ENCODE measurements at places on chromosomes 1 and 21.

GRCh38 chr1:166947398-166948043 lies 27.8 kb downstream of the ILDR2 start:
- peak; percentile 33 for DNase-seq

- DNase-seq = no peak
Observed at GRCh38 chr21:24852610-24853195, 754.6 kb downstream of the MRPL39 start.

GRCh38 chr1:107683191-107683657 lies 281.8 kb downstream of the VAV3 start:
- DNase-seq = no peak

GRCh38 chr1:200880212-200880611 lies 7.4 kb downstream of the GPR25 start:
- no peak for DNase-seq

DNA sequence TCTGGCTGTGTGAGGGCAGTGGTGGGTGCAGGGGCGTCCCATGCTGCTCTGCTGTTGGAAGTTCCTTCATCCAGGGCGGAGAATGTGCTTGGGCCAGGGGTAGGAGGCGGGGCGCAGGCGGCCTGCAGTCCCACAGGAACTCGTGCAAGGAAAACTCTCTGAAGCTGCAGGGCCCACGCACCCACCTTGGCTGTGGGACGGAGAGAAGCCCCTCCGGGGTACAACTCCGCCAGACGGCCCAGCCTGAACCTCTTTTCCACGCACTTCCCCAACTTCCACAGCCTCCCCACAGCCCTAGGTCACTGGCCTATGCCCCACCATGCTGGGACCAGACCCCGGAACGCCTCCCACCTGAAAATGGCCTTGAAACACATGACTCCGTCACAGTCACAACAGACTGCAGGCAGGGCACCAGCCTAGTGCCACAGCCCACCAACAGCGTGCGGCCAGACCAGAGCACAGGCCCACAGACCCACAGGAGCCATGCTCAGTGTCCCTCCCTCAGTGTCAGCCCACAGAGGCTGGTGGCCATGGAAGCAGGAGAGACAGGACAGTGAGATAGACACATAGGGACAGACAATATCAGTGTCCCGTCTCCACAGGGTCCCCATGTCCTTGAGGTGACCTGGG lies 47.8 kb downstream of the WNT9A start:
- DNase-seq = no peak

- DNase-seq = no peak
Observed at GRCh38 chr21:33608559-33608958, 20.1 kb upstream of the DONSON start.

GRCh38 chr1:231982871-231983587 lies 356.4 kb downstream of the DISC1 start:
- no peak for DNase-seq

- DNase-seq = no peak
Observed at GRCh38 chr1:117235863-117236465, 25.2 kb upstream of the VTCN1 start.

DNA sequence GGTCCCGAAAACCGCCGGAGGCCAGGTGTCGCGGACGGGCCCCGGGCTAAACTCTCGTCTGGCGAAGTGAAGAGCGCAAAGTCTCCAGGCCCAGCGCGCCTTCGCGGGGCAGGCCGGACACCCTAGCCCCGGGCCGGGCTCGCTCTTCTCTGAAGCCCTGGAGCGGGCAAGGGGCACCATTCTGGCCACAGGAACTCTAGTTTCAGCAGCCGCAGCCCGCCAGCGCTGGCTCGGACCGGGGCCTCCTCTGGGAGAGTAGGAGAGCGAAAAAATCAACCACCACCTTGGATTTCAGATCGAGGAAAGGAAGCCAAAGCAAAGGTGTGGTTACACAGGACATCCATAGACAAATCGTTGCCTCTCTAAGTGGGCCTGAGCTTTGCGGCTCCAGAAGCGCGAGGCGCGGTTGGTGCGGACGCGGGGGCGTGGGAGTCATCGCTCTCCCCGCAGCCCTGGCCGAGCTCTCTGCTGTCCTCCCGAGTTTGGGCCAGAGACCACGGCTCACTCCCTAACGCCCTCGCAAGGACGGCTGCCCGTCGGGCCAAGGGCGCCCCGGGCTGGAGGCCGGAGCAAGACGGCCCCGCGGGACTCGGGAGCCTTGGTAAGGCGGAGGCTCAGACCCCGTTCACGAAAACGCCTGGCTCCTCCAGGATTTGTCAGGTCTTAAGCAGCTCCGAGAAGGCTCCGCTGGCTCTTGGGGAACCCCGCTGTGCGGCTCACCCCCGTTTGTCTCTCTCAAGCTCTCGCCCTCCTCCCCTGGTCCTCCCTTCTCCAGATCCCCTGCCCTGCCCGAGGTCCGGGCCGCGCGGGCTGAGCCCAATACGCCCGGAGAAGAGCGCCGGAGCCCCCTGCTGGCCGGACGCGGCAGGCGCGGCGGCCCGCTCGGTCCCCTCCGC lies 132.9 kb upstream of the DPYD start:
- DNase-seq = no peak

DNA sequence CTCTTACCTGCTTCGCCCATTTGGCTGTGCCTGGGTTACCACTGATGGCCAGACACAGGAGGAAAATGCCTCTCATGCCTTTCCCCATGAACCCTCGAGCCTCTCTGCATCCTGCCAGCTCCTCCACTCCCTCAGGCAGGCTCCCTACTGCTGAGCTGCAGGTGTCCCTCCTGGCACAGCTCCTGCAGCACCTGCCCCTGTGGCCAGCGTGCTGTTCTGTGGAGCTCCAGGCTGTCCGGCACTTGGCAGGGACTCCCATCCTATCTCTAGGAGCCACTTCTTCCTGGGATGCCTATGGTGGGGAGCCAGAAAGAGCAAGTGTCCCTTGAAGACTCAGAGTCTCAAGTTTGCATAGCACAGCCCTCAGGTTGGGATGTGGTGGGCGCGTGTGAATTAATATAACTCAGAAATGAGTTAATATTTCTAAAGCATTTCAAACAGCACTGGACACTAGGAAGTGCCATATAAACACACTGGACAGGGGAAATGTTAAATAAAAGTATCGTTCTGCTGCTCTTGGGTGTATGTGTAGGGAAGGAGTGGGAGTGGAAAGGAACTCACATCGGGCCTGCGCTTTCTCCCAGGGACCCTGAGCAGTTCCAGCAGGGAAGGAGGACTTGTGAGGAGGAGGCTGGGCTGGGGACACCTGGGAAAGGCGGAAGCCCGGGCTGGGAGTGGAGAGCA lies 2.7 kb downstream of the LRRC71 start:
- no peak for DNase-seq

DNA sequence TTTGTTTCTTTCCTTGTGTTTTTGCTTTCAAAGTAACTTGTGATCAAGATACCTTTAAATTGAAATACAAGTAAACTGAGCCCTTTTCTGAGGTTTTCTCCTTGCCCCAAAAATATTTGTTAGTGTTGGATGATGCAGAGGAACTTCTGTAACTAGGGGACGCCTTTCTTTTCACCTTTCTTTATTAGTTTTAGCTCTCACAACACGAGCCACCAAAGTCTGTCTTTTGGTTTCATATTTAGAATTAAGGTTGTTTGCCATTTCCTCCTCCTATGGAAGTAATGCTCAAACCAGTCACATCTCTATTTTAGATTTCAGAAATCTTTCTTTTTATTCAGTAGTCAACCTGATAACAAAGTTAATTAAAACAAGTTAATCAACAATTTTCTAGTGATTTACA lies 120.8 kb downstream of the ZP4 start:
- DNase-seq = no peak

- DNase-seq = no peak
Observed at GRCh38 chr1:44565259-44565750, 109.0 kb downstream of the TMEM53 start.

DNA sequence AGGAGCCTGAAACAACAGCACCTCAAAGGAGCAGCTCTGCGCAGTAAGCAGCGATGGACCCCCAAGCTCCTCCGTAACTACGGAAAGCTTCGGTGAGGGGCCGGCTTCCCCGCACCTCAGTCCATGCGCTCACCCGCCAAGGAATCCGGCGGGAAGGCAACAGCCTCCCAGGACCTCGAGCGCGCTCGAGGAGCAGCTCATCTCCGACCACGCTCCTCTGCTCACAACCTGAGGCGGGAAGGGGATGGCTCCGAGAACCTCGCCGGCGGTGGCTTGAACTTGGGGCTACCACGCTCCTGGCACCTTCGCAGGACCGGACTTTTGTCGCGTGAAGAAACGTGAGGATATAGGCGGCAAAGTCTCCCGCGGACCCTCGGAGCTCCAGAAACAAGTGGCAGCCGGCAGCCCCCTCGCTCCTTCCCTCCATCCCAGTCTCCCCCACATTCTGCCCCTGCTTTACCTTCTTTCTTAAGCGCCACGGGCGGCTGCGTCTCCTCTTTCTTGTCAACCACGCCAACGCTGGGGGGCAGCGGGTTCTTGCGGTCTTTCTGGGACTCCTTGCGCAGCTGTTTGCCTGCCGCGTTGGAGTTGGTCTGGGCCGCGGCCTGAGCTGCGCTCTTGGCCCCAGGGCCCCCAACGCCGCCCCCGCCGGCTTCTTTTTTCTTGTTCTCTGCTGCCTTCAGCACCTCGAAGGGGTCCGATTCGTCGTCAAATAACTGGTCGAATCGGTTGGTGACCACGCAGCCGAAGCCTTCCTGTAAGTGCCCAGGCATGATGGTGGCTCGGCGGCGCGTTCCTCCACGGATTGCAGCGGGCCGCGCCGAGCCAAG lies 459 bp downstream of the SERBP1 start:
- DNase-seq = no peak

DNA sequence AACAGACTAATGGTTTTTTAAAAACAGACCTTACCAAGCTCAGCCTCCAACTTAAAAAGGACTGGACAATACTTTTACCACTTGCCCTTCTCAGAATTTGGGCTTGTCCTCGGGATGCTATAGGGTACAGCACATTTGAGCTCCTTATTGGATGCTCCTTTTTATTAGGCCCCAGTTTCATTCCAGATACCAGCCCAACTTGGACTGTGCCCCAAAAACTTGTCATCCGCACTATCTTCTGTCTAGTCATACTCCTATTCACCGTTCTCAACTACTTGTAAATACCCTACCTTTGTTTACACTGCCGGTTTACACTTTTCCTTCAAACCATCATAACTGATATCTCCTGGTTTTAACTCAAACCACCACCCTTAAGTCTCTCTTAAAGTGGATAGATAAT lies 17.9 kb upstream of the ANKRD13C start:
- no peak for DNase-seq

GRCh38 chr1:93253516-93253915 lies 73.0 kb downstream of the CCDC18 start:
- no peak for DNase-seq

- DNase-seq = no peak
Observed at GRCh38 chr1:242088875-242089274, 90.0 kb upstream of the MAP1LC3C start.

DNA sequence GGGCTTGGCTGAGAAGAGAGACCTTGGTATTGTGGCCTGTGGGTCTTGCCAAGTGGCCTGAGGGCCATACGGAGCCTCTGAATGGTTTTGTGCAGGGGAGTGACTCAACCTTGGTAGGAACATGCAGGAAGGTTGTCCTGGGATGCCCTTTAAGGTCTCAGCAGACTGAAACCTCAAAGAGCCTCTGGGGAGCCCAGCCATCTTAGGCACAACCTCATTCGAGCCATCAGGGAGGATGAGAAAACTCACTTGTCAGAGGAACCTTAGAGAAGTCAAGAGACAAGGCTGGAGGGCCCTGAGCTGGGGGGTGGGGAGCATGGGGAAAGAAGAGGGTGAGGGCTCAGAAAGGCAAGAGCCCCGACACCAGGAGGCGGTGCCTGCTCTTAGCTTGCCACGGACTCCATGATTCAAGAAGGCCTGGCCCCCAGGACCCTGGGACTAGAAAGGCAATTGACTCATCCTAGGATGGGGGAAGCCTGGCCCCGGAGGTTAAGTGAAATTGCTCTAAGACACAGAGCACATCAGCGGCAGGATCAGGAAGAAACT lies 13.0 kb downstream of the IFI6 start:
- DNase-seq = peak; percentile 90
